ENCODE measurements at places on chromosomes 12 and 14.
A peak's percentile ranks its signal among the peaks of the same experiment; 100 is the strongest.

- DNase-seq = no peak
These were observed 474.0 kb upstream of the MGAT4C start for GRCh38 chr12:86730233-86730632.

DNA sequence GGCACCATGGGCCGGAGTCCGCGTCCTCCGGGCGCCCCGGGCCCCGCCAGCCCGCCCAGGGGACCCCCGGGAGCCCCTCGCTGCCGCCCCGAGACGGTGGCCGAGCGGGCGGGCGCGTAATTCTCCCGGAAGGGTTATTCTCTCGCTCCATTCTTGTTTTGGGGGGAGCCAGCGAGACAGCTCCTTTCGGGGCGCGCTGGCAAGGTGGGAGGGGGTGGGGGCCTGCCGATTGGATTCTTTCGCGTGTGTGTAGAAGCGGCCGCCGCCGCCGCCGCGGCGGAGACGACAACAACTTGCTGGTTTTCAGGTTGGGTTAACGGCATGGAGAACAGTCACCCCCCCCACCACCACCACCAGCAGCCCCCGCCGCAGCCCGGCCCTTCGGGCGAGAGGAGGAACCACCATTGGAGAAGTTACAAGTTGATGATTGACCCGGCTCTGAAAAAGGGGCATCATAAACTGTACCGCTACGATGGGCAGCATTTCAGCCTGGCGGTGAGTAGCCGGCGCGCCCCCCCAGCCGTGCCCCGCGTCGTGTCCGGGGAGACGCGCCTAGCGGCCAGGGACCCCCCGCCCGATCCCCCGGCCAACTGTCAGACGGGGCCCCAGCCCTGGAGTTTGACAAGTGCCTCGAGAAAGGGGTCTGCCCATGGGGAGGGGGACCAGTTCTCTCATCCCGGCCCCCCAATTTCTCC lies 755 bp downstream of the SETD1B start:
- no peak for DNase-seq

- DNase-seq = no peak
These were observed 28.7 kb upstream of the CPNE8 start for GRCh38 chr12:38934078-38934584.

- DNase-seq = no peak
These were observed 118.4 kb downstream of the SUDS3 start for GRCh38 chr12:118494776-118495175.

- DNase-seq = no peak
These were observed 58.6 kb downstream of the BTBD7 start for GRCh38 chr14:93274055-93274806.

- DNase-seq = no peak
These were observed 42.2 kb upstream of the ARID2 start for GRCh38 chr12:45687081-45688015.

GRCh38 chr12:48927261-48927660 lies 2.0 kb upstream of the FKBP11 start:
- DNase-seq = no peak

GRCh38 chr12:106885541-106886249 lies 70.0 kb upstream of the TMEM263 start:
- DNase-seq = no peak

DNA sequence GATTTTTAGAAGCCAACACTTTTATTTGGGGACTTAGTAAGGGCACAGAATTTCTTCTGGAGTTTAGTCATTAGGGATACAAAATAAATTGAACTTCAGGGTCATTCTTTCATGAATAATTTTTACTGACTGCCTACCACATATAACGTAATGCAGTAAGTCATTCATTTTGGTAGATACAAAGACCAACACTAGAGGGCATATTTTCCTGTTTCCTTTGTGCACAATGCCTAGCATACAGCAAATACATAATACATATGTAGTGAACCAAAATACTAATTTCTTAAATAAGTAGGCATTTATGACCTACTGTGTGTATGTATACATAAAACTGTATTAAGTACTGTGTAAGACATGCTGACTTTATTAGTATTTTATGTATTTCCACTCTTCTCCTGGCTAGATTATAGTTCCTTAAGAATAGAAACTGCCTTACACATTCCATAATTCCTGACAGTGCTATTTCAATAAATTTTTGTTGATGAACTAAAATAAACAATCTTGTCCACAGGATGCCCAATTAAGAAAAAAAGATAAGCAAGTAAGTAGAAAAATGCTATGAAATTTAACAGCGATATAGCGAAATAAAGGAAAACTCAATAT lies 47.9 kb downstream of the PPP1R12A start:
- DNase-seq = peak; percentile 40

DNA sequence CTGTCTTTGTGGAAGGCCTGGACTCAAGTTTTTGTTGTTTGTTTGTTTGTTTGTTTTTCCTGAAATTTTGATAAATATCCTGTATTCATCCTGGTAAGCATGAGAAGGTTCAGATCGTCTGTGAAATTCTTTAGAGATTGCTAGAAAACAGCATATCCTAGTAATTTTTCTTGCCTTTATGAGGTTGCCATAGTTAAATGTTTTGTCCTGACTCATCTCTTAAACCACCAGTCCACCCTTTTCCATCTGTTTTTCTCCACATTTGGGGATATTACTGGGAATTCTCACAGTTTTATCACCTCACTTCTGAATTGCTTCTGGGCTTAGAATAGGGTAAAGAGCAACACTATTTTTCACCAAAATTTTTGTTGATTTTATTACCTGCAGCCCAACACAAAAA lies 248.3 kb downstream of the FBXL14 start:
- peak; percentile 58 for DNase-seq

GRCh38 chr14:61615743-61616523 lies 79.4 kb upstream of the HIF1A start:
- DNase-seq = no peak

DNA sequence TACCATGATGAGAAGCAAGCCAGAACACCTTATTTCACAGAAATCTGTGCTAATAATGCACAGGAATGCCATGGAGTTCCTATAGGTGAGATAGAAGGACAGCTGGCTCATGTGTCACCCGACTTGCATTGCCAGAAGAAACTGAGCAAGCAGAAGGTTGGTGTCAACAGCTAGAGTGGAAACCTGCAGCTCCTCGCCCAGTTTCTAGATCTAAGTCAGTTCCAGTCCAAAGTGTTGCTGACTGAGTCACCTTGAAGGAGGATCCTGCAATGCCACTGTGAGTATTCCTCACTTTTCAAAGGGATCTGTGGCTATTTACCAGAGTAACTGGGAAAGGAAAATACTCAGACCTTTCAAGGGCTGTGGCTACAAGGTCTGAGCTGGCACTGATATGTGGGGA lies 17.1 kb downstream of the CDKL1 start:
- DNase-seq = no peak

GRCh38 chr12:109723311-109723881 lies 9.8 kb downstream of the FAM222A start:
- no peak for DNase-seq

DNA sequence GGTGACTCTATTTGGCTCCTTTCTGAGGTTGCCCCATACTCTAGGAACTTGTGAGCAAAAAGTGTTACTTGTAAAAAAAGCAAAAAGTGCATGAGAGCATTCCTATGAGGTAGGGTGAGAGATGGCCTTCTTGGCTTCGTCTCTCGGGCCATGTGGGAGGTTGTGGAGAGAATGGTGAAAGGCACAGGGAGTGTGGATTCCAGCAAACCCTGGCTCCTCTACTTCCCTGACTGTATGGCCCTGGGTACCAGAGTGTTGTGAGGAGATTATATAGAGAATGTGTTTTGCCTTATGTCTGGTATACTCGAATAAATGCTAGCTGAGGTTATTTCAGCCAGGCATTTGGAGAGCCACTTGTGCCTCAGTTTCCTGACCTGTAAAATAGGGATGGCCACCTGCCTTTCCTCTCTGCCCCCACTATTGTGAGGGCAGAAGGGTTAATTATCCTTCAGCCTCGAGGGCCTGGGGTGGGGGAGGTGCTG lies 11.0 kb downstream of the PLEKHG3 start:
- DNase-seq = no peak

GRCh38 chr12:112167718-112168525 lies 42.6 kb downstream of the TRAFD1 start:
- no peak for DNase-seq

DNA sequence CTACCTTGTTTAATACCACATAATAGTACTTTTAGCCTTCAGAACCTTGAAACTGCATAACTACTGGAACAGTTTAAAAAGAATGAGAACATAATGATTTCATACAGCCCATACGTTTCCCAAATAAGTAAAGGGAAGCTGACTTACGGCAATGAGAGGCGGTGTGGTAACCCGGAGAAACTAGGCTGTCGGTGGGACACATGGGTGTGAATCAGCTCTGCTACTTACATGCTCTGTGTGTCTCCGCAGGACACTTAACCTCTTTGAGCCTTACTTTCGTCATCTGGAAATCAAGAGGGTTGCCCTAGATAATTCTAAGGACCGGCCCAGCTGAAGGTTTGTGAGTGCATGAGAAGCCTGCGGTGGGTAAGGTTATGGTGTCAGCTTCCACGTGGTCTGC lies 49.3 kb upstream of the PLEKHG3 start:
- DNase-seq = no peak

- DNase-seq = no peak
These were observed 79.2 kb upstream of the MDM1 start for GRCh38 chr12:68411371-68411770.
